Left cardiac atrium (tissue), 4 donors: ENCODE measurements at places on chromosomes 1 and 21. TPM values are rescaled to one million over a fixed set of nuclear protein-coding genes. Genes with fewer than 3 reads are reported as not detected.

The CDCA8 gene
- total RNA-seq: 0.88 TPM

DNA sequence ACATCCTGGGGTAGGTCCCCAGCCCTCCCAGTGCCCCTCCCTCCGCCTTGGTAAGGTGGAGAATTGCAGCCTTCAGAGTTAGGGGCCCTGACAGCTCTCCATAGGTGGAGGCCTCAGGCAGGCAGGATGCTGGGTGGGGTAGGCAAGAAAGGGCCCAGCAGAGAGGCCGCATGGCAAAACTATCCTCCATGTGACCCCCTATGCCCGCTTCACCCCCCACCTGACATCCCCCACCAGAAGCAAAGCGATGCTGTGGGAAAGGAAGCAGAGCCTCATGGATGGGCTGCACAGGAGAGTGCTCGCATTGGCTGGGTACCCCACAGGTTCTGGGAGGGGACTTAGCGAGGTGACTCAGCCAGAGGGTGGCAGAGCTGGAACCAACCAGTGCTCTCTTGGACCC is 1.6 kb downstream of the S100A9 start:
- no peak for DNase-seq

GRCh38 chr1:160855181-160855981 is 7.3 kb downstream of the CD244 start:
- no peak for DNase-seq

DNA sequence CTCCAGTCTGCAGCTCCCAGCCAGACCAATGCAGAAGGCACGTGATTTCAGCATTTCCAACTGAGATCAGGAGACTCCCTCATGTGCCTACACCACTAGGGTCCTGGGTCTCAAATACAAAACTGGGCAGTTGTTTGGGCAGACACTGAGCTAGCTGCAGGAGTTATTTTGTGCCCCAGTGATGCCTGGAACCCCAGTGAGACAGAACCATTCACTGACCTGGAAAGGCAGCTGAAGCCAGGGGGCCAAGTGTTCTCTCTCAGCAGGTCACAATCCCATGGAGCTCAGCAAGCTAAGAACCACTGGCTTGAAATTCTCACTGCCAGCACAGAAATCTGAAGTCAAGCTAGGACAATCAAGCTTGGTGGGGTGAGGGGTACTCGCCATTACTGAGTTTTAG is 111.7 kb upstream of the TNFSF4 start:
- no peak for DNase-seq

- DNase-seq: no peak
Measured at GRCh38 chr1:193283016-193283415, 96.6 kb upstream of the B3GALT2 start.

GRCh38 chr1:228452194-228453021 is 34.8 kb upstream of the RNF187 start:
- DNase-seq: no peak

- DNase-seq: no peak
Measured at GRCh38 chr1:216805953-216806352, 82.7 kb upstream of the ESRRG start.

The PPIAL4G gene
- not detected for total RNA-seq

GRCh38 chr1:145823565-145824498 is at the start of the genes POLR3C and RNF115:
Gene POLR3C, plus strand, starts transcription at chr1:145824200. Its CDS starts 1,577 bp downstream, at chr1:145825777.
Gene RNF115, minus strand, starts transcription at chr1:145824095. Its CDS starts 222 bp downstream, at chr1:145823873.
- peak; percentile 94 for DNase-seq

The CYP4B1 gene
- total RNA-seq: 7.2 TPM

DNA sequence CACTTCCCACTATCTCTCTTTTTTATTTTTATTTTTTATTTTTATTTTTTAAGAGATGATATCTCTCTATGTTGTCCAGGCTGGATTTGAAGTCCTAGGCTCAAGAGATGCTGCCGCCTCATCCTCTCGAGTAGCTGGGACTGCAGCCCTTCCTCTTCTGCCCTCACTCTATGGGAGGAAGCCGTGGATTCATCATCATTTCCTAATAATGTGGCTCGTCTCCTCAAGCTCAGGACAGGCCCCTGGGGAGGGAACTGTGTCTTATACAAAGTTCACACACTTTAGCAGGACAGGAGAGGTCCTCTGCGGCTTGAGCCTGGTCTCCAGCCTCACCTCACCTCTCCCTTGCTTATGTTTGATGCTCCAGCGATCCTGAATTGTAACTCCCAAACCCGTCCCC is 16.5 kb upstream of the IFFO2 start:
- no peak for DNase-seq
